ENCODE measurements at places on chromosomes 4 and X. TPM values are rescaled to one million over a fixed set of nuclear protein-coding genes. Genes with fewer than 3 reads are reported as not detected.

DNA sequence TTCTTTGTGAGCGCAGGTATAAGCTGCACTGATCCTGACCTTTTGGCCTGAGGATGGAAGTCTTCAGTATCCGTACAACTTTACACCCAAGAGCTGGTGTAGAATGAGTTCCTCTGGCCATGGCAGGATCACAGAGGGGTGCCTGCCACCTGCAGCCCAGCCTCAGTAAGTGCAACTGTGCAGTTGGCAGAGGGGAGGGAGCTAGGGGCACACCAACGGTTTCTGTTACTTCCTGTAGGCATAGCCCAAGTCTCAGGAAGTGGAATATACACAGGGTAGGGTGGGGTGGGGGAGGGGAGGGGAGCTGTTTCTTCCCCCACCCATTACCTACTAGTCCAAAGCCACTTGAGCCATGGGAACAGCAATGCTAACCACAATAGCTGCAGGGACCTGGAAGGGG lies 85.4 kb upstream of the GBA3 start:
- H3K36me3 ChIP-seq, result no peaks in the 10 kb centered on the region
- no peaks in the 10 kb centered on the region for H3K27me3 ChIP-seq
- DNase-seq, result peak; percentile 38
- H3K4me1 ChIP-seq, result no peaks in the 10 kb centered on the region
- H3K27ac ChIP-seq, result no peak overlapping the region

DNA sequence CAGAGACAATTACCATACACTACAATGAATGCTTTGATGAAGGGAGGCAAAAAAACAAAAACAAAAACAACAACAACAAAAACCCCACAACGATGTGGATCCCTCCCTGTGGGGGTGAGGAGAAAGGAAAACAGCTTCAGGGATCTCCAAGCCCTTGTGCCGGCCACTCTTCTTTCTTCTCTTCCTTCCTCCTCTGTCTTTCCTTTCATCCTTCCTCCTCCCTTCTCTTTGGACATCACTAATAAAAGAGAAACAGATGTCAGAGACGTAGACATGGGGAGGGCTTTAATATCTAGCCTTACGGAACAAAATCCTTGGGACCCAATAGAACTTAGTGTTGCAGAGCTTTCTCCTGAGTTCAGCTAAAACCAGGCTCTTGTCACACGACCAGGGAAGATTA lies 18.8 kb upstream of the STX18 start:
- H3K27me3 ChIP-seq, result no peaks in the 10 kb centered on the region
- peaks cover 4% of the 10 kb centered on the region for H3K36me3 ChIP-seq
- H3K4me3 ChIP-seq, result no peak overlapping the region
- no peak for DNase-seq
- H3K27ac ChIP-seq, result no peak overlapping the region
- no peaks in the 10 kb centered on the region for H3K4me1 ChIP-seq

Gene CXorf65
- not detected for total RNA-seq

Gene PDE6B
- 24.6 TPM for total RNA-seq

Gene EDA
- total RNA-seq, result 7.9 TPM
